ENCODE measurements at places on chromosomes 3 and 15. TPM values are rescaled to one million over a fixed set of nuclear protein-coding genes. Genes with fewer than 3 reads are reported as not detected.

GRCh38 chr15:55535436-55535835, 27.4 kb upstream of the DNAAF4 start:
- H3K27ac ChIP-seq: no peak overlapping the region
- H3K36me3 ChIP-seq: no peaks in the 10 kb centered on the region
- H3K4me1 ChIP-seq: no peaks in the 10 kb centered on the region
- no peaks in the 10 kb centered on the region for H3K27me3 ChIP-seq
- H3K4me3 ChIP-seq: no peak overlapping the region

GRCh38 chr3:178271740-178272387, 264.4 kb upstream of the KCNMB2 start:
- no peaks in the 10 kb centered on the region for H3K27me3 ChIP-seq
- no peak for DNase-seq
- H3K4me3 ChIP-seq: no peak overlapping the region

DNA sequence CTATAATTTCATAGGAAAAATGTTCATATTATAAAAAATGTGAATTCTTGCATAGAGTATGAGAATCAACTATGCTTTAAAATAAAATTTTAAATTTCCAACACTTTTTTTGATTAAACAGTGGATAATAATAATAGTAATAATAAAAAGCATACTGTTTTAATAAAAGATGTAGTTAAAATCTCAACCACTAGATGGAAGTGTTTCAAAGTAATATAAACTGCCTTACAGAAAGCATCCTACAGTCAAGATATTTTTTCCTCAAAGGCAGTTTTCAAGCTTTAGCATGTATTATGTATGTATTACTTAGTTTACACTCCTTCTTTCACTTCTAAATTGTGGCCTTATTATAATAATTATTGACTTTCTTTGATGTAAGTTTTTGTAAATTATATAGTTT, 217.5 kb downstream of the CHL1 start:
- no peaks in the 10 kb centered on the region for H3K36me3 ChIP-seq
- no peaks in the 10 kb centered on the region for H3K4me1 ChIP-seq
- no peaks in the 10 kb centered on the region for H3K27me3 ChIP-seq
- H3K27ac ChIP-seq: no peak overlapping the region

The SMCO1 gene
- total RNA-seq: not detected

The ACAN gene
- total RNA-seq: not detected

The THBS1 gene
- total RNA-seq: 24.3 TPM
